ENCODE measurements at places on chromosomes 5 and 9.

DNA sequence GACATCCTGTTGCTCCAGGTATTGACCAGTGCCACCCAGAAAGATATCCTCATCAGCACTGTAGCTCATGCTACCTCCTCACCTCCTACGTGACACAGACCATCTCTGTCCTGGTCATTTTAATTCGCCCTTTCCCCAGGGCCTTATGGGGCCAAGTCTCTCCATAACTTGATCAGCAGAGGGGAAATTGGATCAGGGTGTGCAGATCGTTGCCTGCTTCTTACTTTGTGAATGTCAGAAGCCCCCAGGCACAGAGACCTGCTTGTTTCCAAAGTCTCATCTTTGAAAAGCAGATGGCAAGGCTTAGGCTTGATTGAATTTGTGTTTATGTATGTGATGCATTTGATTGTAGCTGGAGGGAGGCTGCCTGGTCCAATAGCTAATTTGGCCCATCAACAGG is 8.8 kb upstream of the DBH start:
- no peak for DNase-seq

- DNase-seq = no peak
Observed at GRCh38 chr9:115913696-115914095, 239.9 kb upstream of the PAPPA start.

DNA sequence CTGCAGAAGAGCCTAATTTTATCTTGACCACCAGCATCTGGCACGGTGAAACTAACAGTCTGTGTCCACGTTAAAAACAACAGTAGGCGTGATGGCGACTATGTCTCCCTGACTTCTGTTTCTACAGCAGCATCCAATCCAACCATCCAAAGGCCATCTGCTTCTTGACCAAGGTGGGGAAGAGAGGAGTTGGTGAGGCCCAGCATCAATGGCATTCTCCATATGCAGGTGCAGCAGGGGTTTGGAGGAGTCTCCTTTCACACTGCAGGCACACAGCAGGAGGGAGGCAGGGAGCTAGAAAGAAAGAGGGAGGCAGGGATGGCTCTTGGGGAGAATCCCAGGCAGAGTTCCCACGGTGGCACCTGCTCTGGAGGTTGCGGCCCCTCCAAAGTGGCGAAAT is 27.0 kb downstream of the MGAT1 start:
- no peak for DNase-seq

DNA sequence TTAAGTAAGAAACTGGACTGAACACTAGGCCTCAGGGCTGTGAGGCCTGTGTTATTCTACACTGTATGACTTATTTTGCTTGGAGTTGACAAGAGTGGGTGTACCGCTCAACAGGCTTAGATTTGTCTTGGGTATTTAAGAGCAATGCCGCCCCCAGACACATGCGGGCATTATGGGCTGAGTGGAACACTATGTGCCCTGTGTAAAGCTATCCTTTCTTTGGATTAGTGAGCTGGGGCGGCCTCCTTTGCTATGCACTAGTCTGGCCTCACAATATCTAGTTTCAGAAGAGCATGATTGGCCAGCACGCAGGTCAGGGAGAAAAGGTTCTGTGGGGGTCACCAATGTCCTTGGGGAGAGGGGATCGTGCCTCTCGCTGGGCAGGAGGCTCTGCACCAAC is 206.3 kb upstream of the GDNF start:
- no peak for DNase-seq

- no peak for DNase-seq
Observed at GRCh38 chr9:136399176-136400037, 563 bp downstream of the SNAPC4 start.

GRCh38 chr5:156273325-156273724 is 53.6 kb upstream of the SGCD start:
- DNase-seq = no peak

All from activated CD8-positive, alpha-beta memory T cell treated with anti-CD3 and anti-CD28 coated beads for 4 hours (primary cell).